ENCODE measurements at places on chromosomes 7 and 10.

GRCh38 chr7:14850039-14850438 is 52.5 kb downstream of the DGKB start:
- DNase-seq = no peak

GRCh38 chr7:38625866-38626265 is 5.3 kb downstream of the AMPH start:
- no peak for DNase-seq

DNA sequence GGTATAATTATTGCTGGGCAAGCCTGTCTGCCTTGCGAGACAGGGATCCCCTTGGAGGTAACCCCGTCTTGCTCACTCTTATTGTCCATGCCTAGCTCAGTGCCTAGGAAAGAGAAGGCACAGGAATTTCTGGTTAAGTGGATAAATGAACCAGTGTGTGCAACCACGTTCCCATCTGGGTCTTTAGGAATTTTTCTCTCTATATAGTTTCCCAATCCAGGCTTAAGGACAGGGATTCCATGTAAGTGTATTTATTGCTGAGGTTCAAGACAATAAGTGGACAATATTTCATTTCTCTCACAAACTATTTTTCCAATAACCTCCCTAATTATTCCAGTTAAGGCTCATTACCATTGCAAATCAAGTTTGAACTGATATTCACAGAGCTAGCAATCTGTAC is 8.9 kb upstream of the ADAM12 start:
- no peak for DNase-seq

DNA sequence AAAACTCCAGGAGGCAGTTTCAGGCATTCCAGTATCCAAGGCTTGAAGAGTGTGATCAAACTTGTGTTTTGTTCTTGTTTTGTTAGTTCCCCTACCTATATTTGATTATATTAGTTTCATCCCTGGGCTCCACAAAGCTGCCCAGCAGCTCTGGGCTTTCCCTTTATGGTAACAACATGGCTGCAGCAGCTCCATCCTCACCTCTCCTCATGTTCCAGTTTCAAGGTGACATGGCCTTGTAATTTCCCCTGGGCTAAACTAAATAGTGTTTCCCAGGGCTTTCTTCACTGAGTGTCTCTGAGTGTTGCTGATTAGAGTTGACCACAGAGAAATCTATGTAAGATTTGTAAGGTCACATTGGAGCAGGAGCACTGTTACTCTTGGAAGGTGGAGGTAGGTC is 83.4 kb downstream of the MACC1 start:
- no peak for DNase-seq

DNA sequence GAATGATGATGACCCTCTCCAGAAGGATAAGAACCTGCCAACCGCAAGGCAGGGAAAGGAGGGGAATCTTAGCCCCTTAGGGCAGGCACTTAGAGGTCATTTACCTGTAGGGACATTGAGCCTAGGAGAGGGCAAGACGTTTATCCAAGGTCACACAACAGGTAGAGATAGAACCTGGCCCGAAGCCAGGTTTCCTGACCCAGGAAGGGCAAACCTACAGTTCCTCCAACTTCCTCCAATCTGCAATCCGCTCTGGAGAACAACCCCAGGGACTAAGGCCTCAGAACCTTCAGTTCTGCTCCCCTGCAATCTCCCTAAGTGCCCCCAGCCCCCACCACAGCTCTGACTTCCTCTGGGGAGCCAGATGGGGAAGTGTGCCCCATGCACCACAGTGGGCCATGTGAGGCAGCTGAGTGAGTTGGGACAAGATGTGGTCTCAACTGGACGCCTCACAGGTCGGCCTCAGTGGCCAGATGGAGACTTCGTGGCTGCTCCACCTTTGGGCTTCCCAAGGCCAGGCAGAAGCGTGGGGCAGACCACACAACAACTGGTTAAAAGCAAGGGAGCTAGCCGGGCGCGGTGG is 1.4 kb upstream of the PSAP start:
- no peak for DNase-seq

- no peak for DNase-seq
Observed at GRCh38 chr10:86979296-86979818, 11.1 kb downstream of the ADIRF start.
